CD4-positive, alpha-beta memory T cell (primary cell): ENCODE measurements at places on chromosomes 3 and 15.

DNA sequence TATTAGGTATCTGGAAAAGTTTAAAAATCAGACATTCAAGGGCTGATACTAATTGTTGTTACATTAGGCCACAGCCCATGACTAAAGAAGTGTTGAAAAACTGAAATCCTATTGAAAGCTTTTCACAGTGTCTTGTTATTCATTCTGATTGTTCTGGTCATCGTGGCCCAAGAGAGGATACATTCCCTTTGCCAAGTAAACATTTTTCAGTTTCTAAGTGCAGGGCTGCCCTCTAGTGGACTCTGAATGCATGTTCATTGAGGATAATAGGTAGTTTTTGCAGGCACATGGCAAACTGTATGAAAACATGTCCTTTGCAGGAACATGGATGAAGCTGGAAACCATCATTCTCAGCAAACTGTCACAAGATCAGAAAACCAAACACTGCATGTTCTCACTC lies 181.1 kb downstream of the MYRIP start:
- no peak for DNase-seq

- no peak for DNase-seq
These were observed 102.6 kb upstream of the GAP43 start for GRCh38 chr3:115520651-115521245.

- DNase-seq: peak; percentile 83
These were observed at the start of gene USF3 for GRCh38 chr3:113695786-113696645. Gene USF3 (minus strand): TSS chr3:113696642. CDS start chr3:113674878, 21,764 bp downstream.

GRCh38 chr3:72361990-72362389 lies 486.3 kb downstream of the SHQ1 start:
- DNase-seq: no peak

DNA sequence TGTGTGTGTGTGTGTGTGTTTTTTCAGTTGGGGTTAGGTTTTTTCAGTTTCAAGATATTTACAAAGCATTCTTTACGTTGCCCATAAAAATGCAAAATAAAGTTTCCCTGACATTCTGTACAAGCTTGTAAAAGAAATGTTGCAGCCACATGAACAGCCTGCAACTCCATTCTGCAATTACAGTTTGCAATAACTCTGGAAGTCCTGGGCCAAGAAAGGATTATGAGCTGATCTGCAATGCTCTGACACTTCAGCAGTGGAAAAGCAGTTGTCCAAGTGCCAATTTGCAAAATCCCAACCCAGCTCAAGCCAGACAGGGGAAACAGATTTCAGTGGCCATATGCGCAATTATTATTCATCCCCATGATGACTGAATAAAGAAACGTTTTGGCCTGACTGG lies 322.1 kb downstream of the MEX3B start:
- no peak for DNase-seq

- DNase-seq: no peak
These were observed 221.2 kb upstream of the LINGO1 start for GRCh38 chr15:77853910-77854309.

- no peak for DNase-seq
These were observed 5.0 kb downstream of the TMEM207 start for GRCh38 chr3:190444576-190445145.

GRCh38 chr3:62625268-62625667 lies 249.9 kb downstream of the CADPS start:
- DNase-seq: no peak

DNA sequence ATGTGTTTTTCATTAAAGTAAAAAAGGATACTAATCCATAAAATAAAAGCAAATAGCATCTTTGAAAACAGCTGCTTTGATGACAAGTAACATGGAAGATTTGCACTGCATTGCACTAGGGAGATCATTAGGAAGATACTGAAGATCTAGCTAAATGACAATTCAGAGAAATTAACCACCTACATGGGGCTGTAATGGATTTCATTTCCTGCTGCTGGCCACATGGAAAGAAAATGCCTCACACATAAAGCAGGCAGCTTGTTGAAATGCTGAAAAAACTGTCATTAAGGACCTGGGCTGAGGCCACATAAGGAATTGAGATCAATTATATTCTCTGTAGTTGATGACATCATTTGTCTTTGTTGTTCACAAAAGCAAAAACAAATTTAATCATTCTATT lies 94.1 kb downstream of the PYDC2 start:
- DNase-seq: no peak

DNA sequence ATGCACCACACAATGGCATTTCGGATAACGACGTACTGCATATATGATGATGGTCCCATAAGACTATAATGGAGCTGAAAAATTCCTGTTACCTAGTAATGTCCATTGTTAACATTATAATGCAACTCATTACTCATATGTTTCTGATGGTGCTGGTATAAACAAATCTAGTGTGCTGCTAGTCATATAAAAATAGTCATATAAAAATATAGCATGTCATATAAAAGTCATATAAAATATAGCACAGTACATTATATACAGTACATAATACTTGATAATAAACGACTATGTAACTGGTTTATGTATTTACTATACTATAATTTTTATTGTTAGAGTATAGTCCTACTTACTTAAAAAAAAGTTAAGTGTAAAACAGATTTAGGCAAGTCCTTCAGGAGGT lies 50.6 kb downstream of the HACD2 start:
- DNase-seq: no peak
